ENCODE measurements at places on chromosomes 4 and X.
A peak's percentile ranks its signal among the peaks of the same experiment; 100 is the strongest.

DNA sequence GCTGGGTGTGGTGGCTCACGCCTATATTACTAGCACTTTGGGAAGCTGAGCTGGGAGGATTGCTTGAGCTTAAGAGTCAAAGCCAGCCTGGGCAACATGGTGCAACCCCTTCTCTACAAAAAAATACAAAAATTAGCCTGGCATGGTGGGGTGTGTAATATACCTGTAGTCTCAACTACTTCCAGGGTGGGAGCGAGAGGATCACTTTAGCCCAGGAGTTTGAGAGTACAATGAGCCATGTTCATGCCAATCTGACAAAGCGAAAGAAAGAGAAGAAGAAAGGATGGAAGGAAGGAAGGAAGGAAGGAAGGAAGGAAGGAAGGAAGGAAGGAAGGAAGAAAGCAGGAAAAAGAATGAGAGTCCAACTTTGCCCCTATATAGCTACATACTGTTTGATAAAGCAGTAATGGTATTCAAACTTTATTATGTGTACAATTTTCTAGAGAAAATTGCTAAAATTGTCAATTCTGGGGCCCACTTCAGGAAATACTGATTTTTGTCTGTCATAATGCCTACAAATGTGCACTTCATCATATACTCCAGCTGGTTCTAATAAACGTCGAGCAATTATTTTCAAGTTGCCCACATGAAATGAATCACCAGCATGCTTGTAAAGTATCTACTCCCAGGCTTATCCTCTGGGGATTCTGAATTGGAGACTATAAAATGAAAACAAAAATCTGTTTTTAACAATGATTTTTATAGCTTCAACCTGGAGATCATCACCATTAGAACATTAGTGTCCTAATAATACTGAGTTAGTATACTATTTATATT is 132.3 kb downstream of the NDST4 start:
- no peak for DNase-seq

DNA sequence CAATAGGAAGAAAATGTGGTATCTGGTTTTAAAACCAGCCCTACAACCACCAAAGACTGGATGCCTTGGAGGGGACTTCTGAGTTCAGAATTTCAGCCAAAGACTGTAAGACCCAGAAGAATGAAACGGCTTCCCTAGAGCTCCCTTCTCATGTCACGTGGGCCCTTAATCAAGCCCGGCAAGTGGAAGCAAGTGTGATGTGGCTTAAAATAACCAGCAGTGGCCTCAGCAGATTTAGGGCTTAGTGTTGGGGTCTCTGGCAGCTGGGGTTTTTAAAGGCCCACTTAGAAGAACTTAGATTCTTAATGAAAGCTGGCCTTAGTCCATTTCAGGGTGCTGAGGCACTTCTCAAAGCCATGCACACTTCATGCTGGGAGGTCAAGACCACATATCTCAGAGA is 111.2 kb upstream of the TBC1D9 start:
- no peak for DNase-seq

DNA sequence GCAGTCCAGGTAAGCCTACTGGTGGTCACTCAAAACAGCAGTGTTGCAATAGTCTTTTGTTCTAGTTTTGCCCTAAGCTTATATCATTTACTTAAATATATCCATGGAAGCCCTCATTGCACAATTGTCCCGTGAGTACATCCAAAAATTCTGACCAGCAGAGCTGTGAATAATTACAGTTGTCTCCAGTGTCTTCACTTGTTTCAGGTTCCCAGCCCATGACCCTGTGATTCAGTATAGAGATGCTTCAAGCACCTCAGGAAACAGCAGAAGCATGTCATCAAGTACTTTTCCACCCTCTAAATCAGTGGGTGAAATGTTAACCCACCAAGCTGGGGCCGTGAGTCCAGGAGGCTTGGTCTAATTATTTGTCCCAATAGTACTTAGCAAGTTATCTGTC is 214.9 kb upstream of the RPS6KA3 start:
- DNase-seq: no peak

GRCh38 chr4:56255820-56256219 is 131.5 kb downstream of the AASDH start:
- no peak for DNase-seq

- DNase-seq: peak; percentile 14
These were observed 797 bp downstream of the CD99L2 start for GRCh38 chrX:150897421-150898320.

GRCh38 chr4:88737307-88737941 is 39.8 kb upstream of the NAP1L5 start:
- DNase-seq: no peak

- no peak for DNase-seq
These were observed 303.7 kb downstream of the ARHGAP24 start for GRCh38 chr4:85778632-85779131.

GRCh38 chr4:186724058-186724863 is 605 bp upstream of the FAT1 start:
- no peak for DNase-seq
